A549 (cell line): ENCODE measurements at places on chromosomes 1 and 21. TPM values are rescaled to one million over a fixed set of nuclear protein-coding genes. Genes with fewer than 3 reads are reported as not detected.

DNA sequence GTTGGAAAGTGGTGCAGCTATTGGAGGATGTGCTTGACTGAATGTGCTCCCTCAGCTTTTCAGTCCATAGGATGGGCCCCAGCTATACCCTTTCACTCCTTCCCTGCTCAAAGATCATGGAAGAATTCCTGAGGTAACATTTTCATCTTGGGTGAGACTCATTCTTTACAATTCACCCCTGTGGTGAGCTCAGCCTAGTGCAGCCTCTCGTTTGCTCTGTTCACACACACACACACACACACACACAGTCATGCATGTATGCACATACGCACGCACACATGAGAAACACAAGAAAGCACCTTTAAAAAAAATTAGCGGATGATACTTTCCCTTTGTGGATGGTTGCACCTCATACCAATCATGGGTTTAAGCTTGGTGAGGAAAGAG, 25.8 kb downstream of the CCN1 start:
- peak; percentile 35 for DNase-seq

- DNase-seq: no peak
Observed at GRCh38 chr1:163248064-163248463, 45.3 kb upstream of the RGS5 start.

GRCh38 chr1:11354893-11355553, 82.0 kb downstream of the UBIAD1 start:
- DNase-seq: no peak

DNA sequence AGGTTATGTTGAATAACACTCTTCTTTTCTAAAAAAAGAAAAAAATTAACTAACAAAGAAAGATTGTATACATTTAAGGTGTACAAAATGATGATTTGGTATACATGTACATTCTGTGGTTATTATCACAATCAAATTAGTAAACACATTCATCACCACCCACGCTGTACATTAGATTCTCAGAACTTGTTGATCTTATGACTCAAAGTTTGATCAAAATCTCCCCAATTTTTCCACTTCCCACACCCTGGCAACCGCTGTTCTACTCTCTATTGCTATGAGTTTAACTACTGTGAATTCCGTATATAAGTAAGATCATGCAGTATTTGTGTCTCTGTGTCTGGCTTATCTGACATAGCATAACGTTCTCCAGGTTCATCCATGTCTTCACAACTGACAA, 469.5 kb upstream of the CHRM3 start:
- no peak for DNase-seq

GRCh38 chr1:22284906-22285548, 142.1 kb upstream of the WNT4 start:
- DNase-seq: no peak

GRCh38 chr1:71400050-71400449, 319.2 kb upstream of the ZRANB2 start:
- DNase-seq: no peak

DNA sequence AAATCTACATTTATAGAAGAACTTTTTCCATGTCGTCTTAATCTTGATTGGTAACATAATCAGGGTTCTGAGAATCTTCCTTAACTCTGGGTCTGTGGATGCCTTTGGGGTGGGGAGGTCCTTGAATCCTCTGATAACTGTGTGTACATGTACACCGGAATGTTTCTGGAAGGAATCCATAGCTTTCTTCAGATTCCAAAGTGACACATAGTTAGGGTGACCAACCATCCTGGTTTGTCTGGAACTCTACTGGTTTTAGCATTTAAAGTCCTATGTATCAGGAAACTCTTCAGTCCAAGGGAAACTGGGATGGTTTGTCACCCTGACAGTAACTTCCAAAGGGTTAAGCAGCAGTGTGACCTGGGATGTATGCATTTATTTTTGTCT, 16.8 kb downstream of the STRIP1 start:
- no peak for DNase-seq

DNA sequence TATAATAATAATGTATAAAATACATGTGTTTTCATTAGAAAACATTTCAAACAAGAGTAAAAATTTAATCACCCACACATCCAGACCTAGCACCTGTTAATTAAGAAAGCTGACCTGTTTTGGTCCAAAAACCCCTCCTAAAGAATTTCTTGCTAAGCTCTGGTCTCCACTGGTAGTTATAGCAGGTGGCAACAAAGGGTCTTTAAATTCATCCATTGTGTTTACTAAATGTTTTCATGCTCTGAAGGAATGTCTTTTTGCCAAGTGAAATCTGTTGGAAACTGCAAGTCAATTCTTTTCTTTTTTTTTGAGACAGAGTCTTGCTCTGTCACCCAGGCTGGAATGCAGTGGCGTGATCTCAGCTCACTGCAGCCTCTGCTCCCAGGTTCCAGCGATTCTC, 141.1 kb downstream of the ESRRG start:
- DNase-seq: no peak

DNA sequence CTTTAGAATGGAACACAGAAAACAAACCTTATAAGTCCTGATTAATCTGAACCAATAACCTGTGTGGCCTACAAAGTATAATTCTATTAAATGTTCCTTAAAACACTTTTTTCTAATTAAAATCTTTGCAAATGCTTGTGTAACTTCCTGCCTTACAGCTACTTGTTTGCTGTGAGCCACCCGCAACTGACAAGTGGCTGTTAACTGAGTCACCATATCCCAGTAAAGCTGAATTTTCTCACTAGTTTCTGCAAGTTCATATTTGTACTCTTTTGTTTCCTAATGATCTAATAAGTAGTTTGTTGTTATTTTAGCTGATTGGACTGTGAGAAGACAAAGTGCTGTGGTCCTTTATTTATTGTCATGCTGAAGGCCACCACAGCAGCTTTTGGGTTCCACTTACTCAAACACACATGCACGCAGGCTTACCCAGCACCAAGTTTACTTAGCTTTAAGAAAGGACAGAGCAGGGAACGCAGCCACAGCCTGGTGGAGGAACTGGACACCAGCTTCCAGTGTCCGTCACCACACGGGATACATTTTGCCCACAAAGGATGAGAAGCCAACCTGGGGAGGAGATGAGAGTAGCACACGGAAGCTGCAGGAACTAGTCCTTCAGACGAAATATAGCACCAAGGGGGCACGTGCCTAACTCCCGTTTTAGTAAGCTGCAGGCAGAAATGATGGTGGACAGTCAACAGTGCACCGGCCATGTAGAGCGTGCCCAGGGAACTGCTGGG, 47.8 kb downstream of the LCA5L start:
- no peak for DNase-seq

- no peak for DNase-seq
Observed at GRCh38 chr1:169070547-169070946, 35.9 kb upstream of the ATP1B1 start.

GRCh38 chr1:221101807-221102605, 222.8 kb downstream of the HLX start:
- no peak for DNase-seq

DNA sequence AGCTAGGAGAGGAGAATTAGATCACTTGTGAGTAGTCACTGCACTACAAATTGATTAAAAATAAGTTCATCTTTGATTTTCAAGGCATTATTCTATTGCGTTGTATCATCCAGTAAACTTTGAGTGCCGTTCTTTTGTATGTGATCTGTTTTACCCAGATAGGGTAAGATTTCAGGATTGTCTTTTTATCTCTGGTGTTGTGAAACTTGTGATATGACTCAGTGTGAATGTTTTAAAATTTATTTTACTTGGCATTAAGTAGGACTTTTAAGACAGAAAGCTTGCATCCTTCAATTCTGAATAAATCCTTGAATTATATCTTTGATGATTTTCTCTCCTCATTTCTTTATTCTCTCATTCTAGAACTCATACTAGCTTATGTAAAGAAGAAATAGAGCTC, 93.3 kb upstream of the ADAMTS5 start:
- DNase-seq: no peak

- no peak for DNase-seq
Observed at GRCh38 chr21:21712748-21713520, 714.7 kb downstream of the NCAM2 start.

The AMY1B gene
- polyA plus RNA-seq: not detected in 3 replicates

The CCDC185 gene
- polyA plus RNA-seq: 0.04 TPM in 1 of 3 replicates, not detected in the others

The IQGAP3 gene
- polyA plus RNA-seq: 16.0 to 17.0 TPM (median 17.0 TPM) in 3 replicates

The DDX59 gene
- 16.0 to 16.6 TPM (median 16.3 TPM) in 3 replicates for polyA plus RNA-seq

The CDC42BPA gene
- 11.4 to 12.6 TPM (median 12.5 TPM) in 3 replicates for polyA plus RNA-seq

The S1PR1 gene
- 0.06 to 0.07 TPM in 2 of 3 replicates, not detected in the other for polyA plus RNA-seq
